GOT3 (cell line): ENCODE measurements at places on chromosomes 1 and 21.

DNA sequence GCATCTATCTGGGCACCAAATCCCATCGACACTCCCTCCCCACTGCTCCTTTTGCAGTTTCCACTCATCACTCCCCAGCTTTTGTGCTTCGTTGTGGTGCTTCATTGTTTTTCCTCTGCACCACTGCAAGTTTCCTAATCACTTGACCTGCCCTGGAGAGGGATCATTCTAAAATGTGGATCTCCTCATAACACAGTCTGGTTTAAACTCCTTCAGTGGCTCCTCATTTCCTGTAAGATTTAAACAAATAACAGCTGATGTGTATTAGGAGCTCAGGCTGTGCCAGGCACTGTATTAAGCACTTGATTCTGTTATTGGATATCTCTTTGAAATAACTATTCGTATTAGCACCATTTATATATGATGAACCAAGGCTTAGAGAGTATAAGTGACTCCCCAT is 51.3 kb downstream of the MAP10 start:
- no peak for DNase-seq

GRCh38 chr1:230067419-230067870 is 407 bp downstream of the GALNT2 start:
- DNase-seq: no peak

GRCh38 chr1:244445320-244446181 is 6.2 kb downstream of the ADSS2 start:
- no peak for DNase-seq

DNA sequence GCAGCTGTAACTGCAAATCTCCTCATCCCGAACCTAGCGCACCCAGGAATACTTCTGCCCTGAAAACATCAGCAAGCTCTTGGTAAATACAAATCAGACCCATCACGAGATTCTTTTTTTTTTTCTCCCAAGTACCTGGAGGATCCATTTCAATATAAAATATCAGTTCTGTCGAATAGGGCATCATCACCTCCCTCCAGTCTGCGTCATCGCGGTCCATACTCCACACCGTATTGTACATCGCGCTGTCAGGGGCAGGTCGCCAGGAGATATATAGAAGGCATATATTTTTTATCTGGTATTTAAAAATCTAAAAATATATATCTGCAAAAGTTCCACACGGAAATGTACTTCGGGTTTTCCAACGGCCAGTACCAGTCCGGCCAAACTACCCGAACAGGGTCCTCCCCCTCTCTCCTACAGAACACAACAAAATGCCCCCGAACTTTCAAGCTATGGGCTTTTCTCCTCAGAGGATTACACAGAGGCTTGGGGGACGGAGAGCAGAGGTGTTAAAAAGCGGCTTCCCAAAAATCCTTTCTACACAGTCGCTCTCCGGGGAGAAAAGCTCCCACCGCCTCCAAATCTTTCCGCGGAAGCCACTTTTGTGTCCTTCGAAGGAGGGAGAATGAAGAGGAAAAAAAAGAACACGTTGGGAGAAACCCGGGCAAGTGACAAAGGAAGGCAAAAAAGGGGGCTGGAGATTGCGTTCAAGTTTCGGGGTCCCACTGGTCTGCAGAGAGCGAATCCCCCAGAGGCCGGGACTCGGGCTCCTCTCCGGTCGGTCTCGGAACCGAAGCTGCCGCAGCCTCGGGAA is 509 bp downstream of the PIK3R3 start:
- DNase-seq: no peak

GRCh38 chr1:234987415-234988154 is 141.1 kb downstream of the TOMM20 start:
- DNase-seq: peak; percentile 36

- no peak for DNase-seq
Measured at GRCh38 chr1:63617450-63617849, 24.2 kb downstream of the PGM1 start.

- DNase-seq: no peak
Measured at GRCh38 chr1:117928881-117929342, 509 bp downstream of the GDAP2 start.

GRCh38 chr1:172832006-172832725 is 173.3 kb downstream of the FASLG start:
- DNase-seq: no peak

DNA sequence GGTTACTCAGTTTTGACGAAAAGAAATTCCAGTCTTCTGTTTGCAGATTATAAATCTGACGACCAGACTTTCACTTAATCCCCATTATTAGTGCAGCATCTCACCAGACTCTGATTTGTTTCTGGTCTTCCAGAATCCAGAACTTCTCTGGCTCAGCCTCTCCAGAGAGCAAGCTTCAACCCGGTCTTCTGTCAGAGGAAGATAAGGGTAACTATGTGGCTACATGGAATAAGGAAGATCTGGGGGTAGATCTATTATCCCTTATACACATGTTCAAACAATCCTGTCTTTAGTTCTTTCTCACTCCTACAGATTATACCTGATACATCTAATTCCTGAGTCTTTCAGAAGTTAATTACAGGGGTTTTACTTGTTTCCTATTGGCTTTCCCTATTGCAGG is 9.9 kb downstream of the PHTF1 start:
- DNase-seq: no peak

DNA sequence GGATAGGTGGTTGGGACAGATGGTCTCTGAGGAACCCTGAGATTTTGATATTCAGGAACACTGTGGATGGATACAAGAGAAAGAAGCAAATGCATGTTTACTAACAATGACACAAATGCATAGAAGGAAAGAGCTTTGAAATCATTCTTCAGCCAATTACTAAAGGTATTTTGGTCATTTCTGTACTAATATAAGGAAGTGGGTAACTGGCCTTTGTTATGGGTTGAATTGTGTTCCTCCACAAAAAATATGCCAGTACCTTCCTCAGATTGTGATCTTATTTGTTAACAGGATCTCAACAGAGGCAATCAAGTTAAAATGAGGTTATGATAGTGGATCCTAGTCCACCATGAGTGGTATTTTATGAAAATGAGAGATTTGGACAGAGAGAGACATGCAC is 68.7 kb upstream of the KCNA3 start:
- DNase-seq: no peak
